Breast epithelium (tissue), 4 donors: ENCODE measurements at places on chromosomes 2 and 18.

GRCh38 chr2:203892207-203892606, 24.6 kb downstream of the CTLA4 start:
- DNase-seq: no peak

GRCh38 chr2:141186413-141187074, 944.3 kb downstream of the LRP1B start:
- DNase-seq: no peak

GRCh38 chr2:238657132-238658053, 190.5 kb upstream of the TWIST2 start:
- DNase-seq: no peak

GRCh38 chr2:73822991-73823390, 5.8 kb upstream of the STAMBP start:
- no peak for DNase-seq

- no peak for DNase-seq
Measured at GRCh38 chr18:54734059-54734458, 94.2 kb upstream of the RAB27B start.

DNA sequence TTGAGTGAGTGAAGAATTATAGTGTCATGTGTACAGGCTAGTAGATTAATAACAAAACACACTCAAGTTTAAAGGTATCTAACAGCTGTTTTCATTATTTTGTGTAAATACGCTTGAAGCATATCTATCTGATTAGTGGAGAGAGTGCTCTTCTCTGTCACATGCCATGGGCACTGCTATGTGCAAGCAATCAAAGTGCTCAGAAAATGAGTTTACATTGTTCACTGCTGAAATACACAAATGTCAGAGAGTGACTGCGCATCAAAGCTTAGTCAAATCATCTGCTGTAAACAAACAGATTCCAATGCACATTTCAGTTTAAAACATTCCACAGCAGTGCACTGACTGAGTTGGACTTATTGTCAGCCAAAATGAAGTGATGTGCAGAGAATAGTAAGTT, 423.4 kb downstream of the ZEB2 start:
- no peak for DNase-seq

DNA sequence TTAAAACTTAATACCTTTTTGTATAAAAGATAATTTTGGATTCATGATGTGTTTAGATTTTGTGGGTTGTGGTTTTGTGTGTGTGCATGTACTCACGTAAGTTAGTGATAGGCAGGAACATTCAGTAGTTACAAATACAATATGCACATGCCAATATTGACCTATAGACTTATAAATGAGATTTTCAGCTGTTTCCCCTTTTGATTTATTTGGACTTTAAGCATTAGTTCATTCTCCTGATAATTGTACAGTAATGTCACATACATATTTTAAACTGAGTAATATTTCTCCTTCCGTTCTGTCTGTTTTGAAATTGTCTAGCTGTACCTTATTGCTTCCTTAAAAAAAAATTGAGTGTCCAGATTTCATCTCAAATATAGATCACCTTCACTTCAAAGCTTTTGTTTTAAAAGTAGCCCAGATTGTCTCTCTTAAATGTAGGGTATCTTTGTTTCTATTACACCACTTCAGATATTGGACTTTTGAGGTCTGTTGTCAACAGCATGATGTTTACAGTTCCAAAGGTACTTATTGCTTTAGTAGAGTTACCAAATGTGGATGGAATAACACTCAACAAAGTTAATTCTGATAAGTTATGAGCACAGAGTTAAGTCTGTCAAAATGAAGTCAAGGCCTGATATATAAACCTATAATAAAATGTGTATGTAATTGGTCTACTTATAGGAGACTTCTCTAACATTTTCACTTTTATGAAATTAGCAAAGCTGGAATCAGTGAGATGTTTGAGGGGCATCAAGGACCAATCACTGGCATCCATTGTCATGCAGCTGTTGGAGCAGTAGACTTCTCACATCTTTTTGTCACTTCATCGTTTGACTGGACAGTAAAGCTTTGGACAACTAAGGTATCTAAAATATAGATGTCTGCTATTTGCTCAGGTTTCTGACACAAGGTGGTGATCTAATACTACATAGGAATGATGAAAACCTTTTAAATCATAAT, 42.0 kb downstream of the DYNC1I2 start:
- no peak for DNase-seq

- DNase-seq: no peak
Measured at GRCh38 chr2:110804915-110805314, 72.5 kb downstream of the ACOXL start.

- DNase-seq: no peak
Measured at GRCh38 chr2:187261705-187262104, 186.3 kb downstream of the CALCRL start.

DNA sequence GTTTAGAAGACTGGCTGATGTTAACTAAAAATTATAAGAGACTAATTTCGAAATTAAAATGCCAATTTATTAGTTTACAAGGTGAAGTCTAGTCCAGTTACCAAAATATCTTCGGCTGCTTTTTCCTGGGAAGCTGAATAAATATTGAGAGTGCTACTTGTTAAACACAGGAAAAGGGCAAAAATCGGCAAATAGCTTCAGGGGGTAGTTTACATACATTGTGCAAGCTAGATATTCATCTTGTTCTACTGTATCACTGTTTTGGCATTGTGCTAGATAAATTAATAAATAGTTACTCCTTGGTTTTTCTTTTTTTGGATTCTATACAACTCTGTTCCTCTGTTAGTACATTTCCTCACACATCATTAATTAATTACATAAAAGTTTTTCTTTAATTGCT, 29.3 kb downstream of the NHEJ1 start:
- no peak for DNase-seq

- no peak for DNase-seq
Measured at GRCh38 chr2:240457223-240458043, 22.0 kb downstream of the GPC1 start.

DNA sequence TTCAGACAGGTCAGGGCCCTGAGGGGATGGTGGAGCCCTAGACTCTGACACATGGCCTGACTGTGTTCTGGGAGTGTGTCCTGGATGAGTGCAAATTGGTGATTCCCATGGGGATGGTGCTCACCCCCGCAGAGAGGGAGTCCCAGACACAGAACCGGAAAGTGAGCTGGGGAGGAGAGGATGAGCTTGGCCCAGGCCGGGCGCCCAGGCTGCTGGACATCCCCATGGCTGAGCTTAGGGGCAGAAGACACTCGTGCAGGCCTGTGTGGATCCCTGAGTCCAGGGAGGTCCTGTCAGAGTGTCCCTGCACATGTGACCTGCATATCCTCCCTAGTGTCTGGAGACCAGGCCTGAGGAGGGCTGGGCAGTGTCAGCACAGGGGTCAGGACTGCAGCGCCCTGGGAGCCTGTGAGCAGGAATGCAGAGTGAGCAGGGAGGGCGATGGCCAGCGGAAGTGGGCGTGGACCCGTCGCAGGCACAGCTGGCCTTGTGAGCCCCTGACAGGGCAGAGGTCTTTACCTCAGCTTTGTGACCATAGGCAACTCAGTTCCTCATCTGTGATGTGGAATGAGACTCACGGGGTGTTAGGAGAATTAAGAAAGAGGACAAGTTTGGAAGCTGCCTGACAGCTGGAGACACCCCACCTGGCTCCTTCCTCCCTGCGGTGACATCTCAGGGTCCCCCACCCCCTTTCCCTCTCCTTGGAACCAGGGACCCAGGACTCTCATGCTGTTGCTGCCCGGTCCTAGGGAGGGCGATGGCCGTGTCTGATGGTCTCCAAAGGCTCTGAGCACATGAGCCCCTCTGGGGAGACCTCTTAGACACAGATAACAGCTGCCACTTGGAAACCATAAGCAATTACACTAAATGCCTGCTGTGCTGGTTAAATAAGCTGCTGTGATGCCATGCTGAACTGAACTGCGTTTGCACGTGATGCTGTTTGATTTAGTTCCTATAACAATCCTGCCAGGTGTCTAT, 62.6 kb upstream of the HS6ST1 start:
- DNase-seq: no peak

- DNase-seq: peak; percentile 55
Measured at GRCh38 chr2:20516646-20517341, 69.9 kb downstream of the RHOB start.

- DNase-seq: no peak
Measured at GRCh38 chr2:85163675-85164074, 30.5 kb downstream of the TCF7L1 start.

- DNase-seq: no peak
Measured at GRCh38 chr2:17328161-17328560, 190.1 kb downstream of the RAD51AP2 start.

DNA sequence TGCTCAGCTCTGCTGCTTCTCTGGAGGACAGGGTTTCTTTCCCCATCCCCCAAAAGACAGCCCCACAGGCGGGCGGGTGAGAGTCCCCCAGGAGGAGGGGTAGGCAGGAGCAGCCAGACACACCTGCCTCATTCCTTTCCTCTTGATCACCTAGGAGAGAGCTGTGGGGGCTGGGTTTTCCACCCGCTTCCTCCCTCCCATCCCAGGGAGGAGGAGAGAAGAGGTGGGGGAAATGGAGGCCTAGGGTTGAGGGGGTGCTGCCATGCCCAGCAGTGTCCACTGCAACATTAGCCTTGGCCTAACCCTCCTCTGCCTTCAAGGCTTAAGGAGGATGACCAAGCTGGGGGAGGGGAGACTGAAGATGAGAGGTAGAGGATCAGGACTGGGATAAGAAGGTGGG, 14.7 kb downstream of the WNT10A start:
- no peak for DNase-seq

- no peak for DNase-seq
Measured at GRCh38 chr2:68206793-68207192, 45.5 kb downstream of the PPP3R1 start.

DNA sequence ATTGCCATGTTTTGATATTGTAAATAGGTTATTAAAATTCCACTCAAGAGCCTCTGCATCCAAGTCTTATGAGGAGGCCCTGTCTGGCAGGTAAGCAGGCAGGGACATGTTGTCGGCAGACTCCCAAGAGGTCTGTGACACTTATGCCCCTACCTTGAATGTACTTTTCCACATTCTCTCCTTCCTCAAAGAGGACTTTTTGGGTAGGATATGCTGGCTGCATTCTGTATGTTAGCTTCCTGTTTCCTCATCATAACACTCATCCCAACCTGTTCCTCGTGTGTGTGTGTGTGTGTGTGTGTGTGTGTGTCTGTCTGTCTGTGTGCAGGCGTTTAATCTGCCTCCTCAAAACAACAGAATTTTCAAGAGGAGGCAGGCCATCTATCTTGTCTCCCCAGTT, 75.3 kb downstream of the USP40 start:
- DNase-seq: no peak

DNA sequence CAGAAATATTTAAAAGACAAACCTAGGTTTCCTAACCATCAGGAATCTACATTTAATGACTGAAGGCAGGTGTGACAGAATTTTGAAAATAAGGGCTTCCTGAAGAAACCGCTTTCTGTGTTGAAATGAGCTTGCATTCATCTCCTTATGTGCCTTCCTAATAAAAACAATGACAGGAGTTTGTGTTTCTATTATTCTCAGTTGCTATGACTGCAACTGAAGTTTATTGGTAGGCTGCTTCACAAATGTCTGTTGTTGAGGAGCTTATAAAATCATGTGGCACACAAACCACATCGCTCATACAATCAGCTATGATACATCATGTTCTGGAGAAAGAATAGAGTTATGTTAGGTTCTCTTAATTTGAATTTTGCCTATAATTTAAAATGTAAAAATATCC, 362.7 kb upstream of the SLC8A1 start:
- no peak for DNase-seq

DNA sequence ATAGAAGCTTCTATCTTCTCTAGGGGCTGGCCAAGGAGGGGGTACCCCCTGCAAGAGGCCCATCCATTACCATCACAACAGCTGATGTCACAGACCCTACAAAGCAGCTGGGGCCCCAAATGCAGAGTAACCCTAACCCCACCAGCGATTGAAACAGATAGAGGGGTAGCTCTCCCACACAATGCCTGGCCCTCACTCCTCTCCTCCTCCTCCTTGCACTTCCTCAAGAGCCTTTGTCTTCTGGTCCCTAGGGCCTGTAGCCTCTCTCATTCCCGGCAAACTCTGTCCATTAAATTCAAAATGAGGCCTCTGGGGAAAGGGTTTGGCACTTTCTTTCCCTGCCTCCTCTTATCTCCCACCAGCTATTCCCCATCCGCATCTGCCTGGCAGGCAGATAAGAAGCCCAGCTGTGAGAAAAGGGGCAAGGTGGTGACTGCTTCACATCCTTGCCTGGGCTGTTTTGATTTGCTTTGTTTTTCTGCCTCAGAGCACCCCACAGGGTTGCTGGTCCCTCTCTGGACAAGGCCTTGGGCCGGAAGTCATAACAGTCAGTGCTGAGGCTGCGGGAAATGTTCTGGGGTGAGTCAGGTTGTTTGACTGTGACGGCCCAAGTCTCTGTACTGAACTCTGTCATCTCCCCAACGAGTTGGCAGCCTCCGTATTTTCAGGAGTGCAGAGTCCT, 26.1 kb upstream of the CYP26B1 start:
- DNase-seq: no peak

DNA sequence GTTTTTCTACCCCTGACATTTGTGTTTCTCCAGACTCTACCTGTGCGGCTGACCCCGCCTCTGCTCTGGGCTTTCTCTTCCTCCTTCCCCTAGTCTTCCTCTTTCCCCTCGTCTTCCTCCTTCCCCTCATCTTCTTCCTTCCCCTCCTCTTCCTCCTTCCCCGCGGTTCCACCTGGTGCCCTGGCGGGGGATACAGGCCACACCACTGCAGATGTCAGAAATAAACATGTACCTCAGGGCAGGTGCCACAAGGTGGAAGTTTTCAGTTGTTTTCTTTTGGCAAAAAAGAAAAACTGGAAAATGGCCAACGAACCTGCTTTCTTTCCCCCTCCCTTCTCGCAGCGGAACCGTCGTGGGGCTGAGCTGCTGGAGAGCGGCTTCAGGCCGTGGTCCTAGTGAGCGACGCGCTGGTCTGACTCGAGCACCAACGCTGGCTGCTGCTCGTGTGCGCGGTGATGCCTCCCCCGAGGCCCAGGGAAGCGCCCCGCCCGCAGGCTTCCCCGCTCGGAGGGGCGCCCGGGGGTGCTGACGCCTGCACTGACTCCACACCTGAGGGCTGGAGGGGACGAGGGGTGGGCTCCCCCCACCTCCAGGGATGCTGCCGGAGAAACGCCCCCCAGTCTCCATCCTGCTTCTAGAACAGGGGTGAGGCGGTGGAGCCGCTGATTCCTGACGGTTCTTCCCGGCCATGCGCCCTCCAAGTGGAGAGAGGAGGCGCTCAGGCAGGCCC, 83.7 kb upstream of the ZNF516 start:
- DNase-seq: no peak

GRCh38 chr2:168432565-168433186, 23.4 kb upstream of the CERS6 start:
- no peak for DNase-seq

DNA sequence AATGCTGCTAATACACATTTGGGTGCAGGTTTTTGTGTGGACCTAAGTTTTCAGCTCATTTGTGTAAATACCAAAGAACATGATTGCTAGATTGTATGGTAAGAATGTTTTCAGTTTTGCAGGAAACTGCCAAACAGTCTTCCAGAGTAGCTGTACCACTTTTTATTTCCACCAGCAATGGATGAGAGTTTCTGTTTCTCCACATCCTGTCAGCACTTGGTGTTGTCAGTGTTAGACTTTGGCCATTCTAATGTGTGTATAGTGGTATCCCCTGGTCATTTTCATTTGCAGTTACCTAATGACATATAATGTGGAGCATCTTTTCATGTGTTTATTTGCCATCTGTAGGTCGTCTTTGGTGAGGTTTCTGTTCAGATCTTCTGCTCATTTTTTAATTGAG, 336.4 kb downstream of the GBX2 start:
- no peak for DNase-seq

GRCh38 chr2:190707726-190708125, 58.8 kb downstream of the NAB1 start:
- no peak for DNase-seq
